ENCODE measurements at places on chromosomes 16 and 17.

- peaks cover 61% of the 10 kb centered on the region for H3K4me1 ChIP-seq
- no peak overlapping the region for H3K4me3 ChIP-seq
- H3K27me3 ChIP-seq = no peaks in the 10 kb centered on the region
- no peak for DNase-seq
- H3K27ac ChIP-seq = no peak overlapping the region
Measured at GRCh38 chr16:27175888-27176287, 27.4 kb upstream of the KDM8 start.

GRCh38 chr16:49876716-49877129, 20.8 kb upstream of the ZNF423 start:
- no peak overlapping the region for H3K4me3 ChIP-seq
- no peak overlapping the region for H3K27ac ChIP-seq
- peaks cover 6% of the 10 kb centered on the region for H3K27me3 ChIP-seq
- H3K4me1 ChIP-seq = no peaks in the 10 kb centered on the region

GRCh38 chr16:50282010-50282538, 15.7 kb downstream of the ADCY7 start:
- H3K27me3 ChIP-seq = no peaks in the 10 kb centered on the region
- peaks cover 93% of the 10 kb centered on the region for H3K4me1 ChIP-seq
- H3K36me3 ChIP-seq = no peaks in the 10 kb centered on the region
- no peak overlapping the region for H3K4me3 ChIP-seq
- peak; percentile 67 for DNase-seq

GRCh38 chr17:37689317-37689716, 46.1 kb upstream of the DDX52 start:
- no peaks in the 10 kb centered on the region for H3K27me3 ChIP-seq
- H3K4me3 ChIP-seq = no peak overlapping the region
- H3K27ac ChIP-seq = no peak overlapping the region
- no peaks in the 10 kb centered on the region for H3K4me1 ChIP-seq

DNA sequence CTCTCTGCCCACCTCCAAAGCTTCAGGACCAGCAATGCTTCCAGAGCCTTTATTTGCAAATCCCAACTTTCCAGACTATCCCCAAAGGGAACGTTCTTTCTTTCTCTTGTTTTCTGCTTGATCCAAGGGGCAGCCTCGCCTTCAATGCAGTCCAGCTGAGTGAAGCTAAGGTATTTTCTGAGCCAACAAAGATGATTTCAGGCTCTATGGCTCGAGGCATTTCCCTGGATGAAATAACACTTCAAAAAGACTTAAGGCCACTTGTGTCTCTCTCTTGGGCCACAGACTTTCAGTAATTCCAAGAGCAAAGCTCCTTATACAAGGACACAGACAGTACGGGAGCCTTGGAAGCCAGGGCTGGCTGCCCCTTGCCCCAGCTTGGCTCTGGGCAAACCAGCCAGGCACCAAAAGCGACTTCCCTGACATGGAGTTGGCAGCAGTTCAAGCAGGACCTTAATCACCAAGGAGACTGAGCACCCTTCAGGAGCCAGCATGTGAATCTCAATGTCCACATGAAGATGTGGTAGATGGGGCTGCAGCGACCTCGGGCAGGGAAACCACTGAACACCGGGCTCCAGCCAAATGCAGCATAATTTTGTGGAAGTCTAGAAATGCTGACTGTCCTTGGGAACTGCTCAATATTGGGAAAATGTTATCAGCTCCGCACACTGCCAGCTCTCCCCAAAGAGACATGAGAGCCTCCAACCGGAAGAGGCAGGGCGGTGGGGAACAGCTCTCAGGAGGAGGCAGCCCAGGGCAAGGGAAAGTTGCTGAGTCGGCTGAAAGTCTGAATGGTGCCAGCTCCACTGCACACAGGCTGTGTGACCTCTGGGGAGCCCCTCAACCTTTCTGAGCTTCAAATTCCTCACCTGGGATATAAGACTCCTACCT, 39.0 kb downstream of the TK2 start:
- H3K27ac ChIP-seq = no peak overlapping the region
- no peak overlapping the region for H3K4me3 ChIP-seq
- no peaks in the 10 kb centered on the region for H3K27me3 ChIP-seq
- H3K36me3 ChIP-seq = no peaks in the 10 kb centered on the region
- peaks cover 30% of the 10 kb centered on the region for H3K4me1 ChIP-seq

DNA sequence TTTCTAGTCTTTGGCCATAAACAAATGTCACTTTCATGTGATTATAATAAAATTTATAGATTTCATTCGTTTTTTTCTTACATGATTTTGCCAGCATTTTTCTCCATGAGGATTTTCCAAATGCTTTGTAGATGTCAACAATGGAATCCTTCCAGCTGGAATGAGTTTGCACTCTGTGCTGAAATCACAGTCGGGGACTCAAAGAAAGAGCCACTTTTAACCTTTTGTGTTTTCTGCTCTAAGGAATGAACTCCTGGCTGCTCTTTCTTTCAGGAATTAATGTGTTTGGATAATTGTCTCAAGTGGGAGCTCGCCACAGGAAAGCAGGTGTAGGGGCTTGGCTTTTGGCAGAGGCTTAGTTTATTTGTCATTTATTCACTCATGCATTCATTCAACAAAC, 372.3 kb upstream of the SALL1 start:
- H3K4me3 ChIP-seq = no peak overlapping the region
- H3K36me3 ChIP-seq = no peaks in the 10 kb centered on the region
- DNase-seq = no peak
- H3K4me1 ChIP-seq = no peaks in the 10 kb centered on the region

- no peak for DNase-seq
- H3K4me1 ChIP-seq = peaks cover 26% of the 10 kb centered on the region
- H3K27ac ChIP-seq = no peak overlapping the region
- no peaks in the 10 kb centered on the region for H3K27me3 ChIP-seq
Measured at GRCh38 chr16:89695875-89696669, 5.4 kb downstream of the SPATA2L start.

DNA sequence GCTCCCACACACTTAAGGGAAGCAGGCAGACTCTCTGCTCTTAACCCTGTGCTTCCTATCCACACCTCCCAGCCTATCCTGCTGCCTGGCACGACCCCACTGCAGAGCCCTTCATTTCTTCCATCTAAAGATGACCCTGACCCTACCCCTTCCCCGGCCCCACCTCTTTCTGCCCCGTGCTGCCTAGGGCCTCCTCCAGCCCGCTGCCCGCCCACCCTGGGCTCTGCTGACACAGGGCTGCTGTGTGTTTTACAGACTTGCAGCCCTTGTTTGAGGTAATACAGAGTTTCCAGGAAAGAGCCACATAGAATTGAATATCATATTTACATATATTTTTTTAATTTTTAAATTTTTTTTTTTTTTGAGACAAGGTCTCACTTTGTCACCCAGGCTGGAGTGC, 42.0 kb downstream of the MEOX1 start:
- no peak for DNase-seq
- H3K36me3 ChIP-seq = no peaks in the 10 kb centered on the region
- no peaks in the 10 kb centered on the region for H3K27me3 ChIP-seq
- no peaks in the 10 kb centered on the region for H3K4me1 ChIP-seq

DNA sequence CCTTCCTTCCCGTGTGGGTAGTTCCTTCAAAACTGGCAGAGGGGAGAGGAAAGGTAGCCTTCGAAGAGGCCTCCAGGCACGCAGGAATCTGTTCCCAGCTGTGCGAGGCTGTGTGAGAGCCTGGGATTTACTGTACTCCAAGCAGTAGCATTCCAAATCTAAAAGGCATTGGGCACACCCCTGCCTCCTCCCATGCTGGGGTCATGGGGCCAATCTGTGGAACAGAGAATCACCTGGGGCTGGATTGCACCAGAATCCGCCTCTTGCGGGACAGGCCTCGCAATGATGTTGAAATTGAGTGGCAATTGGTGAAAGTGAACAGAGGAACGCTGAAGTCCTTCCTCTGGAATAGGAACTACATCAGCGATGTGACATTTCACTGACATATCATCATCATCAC, 72.5 kb upstream of the IRX3 start:
- H3K27me3 ChIP-seq = no peaks in the 10 kb centered on the region
- no peaks in the 10 kb centered on the region for H3K36me3 ChIP-seq
- no peak for DNase-seq
- H3K4me3 ChIP-seq = no peak overlapping the region
- H3K27ac ChIP-seq = no peak overlapping the region

DNA sequence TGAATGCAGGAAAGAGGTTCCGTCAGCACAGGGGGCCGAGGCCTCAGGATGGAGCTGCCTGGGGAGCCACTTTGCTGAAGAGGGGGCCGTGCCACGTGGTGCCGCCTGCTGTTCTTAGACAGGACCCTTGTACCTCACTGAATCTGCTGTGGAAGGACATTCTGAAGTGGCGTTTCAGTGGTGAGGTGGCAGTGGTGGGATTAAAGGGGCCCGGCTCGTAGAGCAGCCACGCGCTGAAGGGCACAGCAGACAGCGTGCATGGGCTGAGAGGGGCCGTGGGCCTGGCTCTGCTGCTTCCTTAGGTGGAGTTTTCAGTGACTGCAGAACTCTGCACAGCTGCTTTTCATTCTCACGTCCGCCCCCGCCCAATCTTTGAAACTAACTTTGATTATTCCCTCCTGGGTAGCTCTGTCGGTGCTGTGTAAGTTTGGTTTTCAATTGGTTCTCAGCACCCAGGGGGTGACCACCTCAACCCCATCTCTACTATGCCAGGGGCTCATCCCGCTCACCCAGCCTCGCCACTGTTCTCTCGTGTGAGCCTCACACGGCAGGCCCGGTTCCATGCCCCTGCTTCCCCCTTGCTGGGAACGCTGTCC, 70.3 kb downstream of the SEC14L1 start:
- DNase-seq = no peak
- H3K4me3 ChIP-seq = no peak overlapping the region
- peaks cover 83% of the 10 kb centered on the region for H3K36me3 ChIP-seq
- H3K27me3 ChIP-seq = no peaks in the 10 kb centered on the region
- no peaks in the 10 kb centered on the region for H3K4me1 ChIP-seq

- H3K4me1 ChIP-seq = peaks cover 13% of the 10 kb centered on the region
- H3K27ac ChIP-seq = no peak overlapping the region
- H3K36me3 ChIP-seq = no peaks in the 10 kb centered on the region
Measured at GRCh38 chr17:77353684-77354419, 213.1 kb downstream of the SEC14L1 start.

DNA sequence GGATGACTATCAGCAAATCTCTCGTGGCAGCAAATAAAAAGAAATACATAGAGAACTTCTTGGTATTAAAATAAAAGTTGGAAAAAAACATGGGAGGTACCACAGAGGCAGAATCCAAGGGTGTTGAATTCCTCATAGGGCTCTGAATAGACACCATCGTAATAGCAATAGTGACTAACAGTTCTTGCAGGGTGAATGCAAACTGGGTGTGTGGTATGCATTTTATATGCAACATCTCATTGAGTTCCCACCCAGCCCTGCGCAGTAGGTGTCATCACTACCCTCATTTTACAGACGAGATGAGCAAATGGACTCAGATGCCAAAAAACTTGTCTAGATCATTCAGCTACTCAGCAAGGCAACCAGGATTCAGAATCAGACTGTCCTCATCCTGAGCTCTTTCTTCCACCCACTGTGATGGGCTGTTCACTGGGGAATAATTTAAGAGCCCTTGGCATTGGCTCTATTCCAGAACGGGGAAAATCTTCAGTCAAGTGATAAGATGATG, 354.6 kb upstream of the CDH11 start:
- no peaks in the 10 kb centered on the region for H3K27me3 ChIP-seq
- H3K27ac ChIP-seq = no peak overlapping the region

GRCh38 chr16:47426806-47427205, 34.1 kb downstream of the ITFG1 start:
- no peak for DNase-seq
- H3K4me3 ChIP-seq = no peak overlapping the region
- H3K27me3 ChIP-seq = no peaks in the 10 kb centered on the region
- no peak overlapping the region for H3K27ac ChIP-seq

GRCh38 chr16:86080982-86081381, 182.0 kb downstream of the IRF8 start:
- no peaks in the 10 kb centered on the region for H3K4me1 ChIP-seq
- H3K27me3 ChIP-seq = no peaks in the 10 kb centered on the region
- no peak overlapping the region for H3K4me3 ChIP-seq
- H3K36me3 ChIP-seq = no peaks in the 10 kb centered on the region

GRCh38 chr17:14794961-14795360, 470.2 kb downstream of the PMP22 start:
- no peak overlapping the region for H3K4me3 ChIP-seq
- H3K27me3 ChIP-seq = peaks cover 4% of the 10 kb centered on the region
- no peaks in the 10 kb centered on the region for H3K4me1 ChIP-seq

GRCh38 chr16:4940719-4941118, 3.8 kb upstream of the PPL start:
- no peaks in the 10 kb centered on the region for H3K27me3 ChIP-seq
- H3K4me1 ChIP-seq = peaks cover 11% of the 10 kb centered on the region
- no peak for DNase-seq
- no peak overlapping the region for H3K4me3 ChIP-seq
- H3K36me3 ChIP-seq = no peaks in the 10 kb centered on the region

GRCh38 chr16:17469011-17469740, 1.6 kb downstream of the XYLT1 start:
- peaks cover 45% of the 10 kb centered on the region for H3K4me1 ChIP-seq
- peak overlapping the region; percentile 65 for H3K4me3 ChIP-seq
- no peak for DNase-seq
- H3K27me3 ChIP-seq = no peaks in the 10 kb centered on the region
- peak overlapping the region; percentile 48 for H3K27ac ChIP-seq
- H3K36me3 ChIP-seq = no peaks in the 10 kb centered on the region

DNA sequence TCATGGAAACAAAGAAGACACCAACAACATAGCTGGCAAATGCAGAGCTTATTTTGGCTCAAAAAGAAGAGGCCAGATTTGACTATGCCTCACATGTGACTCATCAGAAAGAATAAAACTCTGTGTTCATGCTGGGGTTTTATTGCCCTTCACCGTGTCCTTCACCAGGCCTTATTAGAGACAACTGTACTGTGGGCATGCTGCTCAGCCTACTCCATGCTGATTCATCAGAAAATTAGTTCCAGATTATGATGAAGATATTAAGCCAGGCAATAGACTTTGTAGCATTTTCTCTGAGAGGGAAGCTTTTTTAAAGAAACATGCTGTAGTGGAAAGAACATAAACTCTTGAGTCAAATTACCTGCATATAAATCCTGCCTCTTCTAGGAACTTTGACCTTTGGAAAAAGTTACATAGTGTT, 89.8 kb downstream of the CYB561 start:
- no peaks in the 10 kb centered on the region for H3K27me3 ChIP-seq
- H3K4me3 ChIP-seq = no peak overlapping the region
- H3K4me1 ChIP-seq = no peaks in the 10 kb centered on the region

- H3K27me3 ChIP-seq = no peaks in the 10 kb centered on the region
- no peak overlapping the region for H3K27ac ChIP-seq
- no peaks in the 10 kb centered on the region for H3K4me1 ChIP-seq
- DNase-seq = no peak
Measured at GRCh38 chr17:14921936-14922335, 343.2 kb downstream of the PMP22 start.

- H3K4me3 ChIP-seq = no peak overlapping the region
- H3K4me1 ChIP-seq = no peaks in the 10 kb centered on the region
- H3K36me3 ChIP-seq = peaks cover 43% of the 10 kb centered on the region
- no peaks in the 10 kb centered on the region for H3K27me3 ChIP-seq
- no peak overlapping the region for H3K27ac ChIP-seq
- DNase-seq = no peak
Measured at GRCh38 chr16:200388-200787, 20.1 kb downstream of the HBQ1 start.

- H3K4me1 ChIP-seq = no peaks in the 10 kb centered on the region
- H3K27me3 ChIP-seq = no peaks in the 10 kb centered on the region
- no peak for DNase-seq
- H3K27ac ChIP-seq = no peak overlapping the region
Measured at GRCh38 chr16:15529673-15530072, 95.3 kb downstream of the BMERB1 start.
